HTR-8/SVneo (cell line): ENCODE measurements at places on chromosomes 2 and 18.

GRCh38 chr18:22900558-22901238, 32.4 kb upstream of the RBBP8 start:
- no peak for DNase-seq

GRCh38 chr2:220811115-220811514, 761.0 kb downstream of the EPHA4 start:
- DNase-seq = no peak

- DNase-seq = no peak
Observed at GRCh38 chr2:5673145-5674025, 18.8 kb upstream of the SOX11 start.

DNA sequence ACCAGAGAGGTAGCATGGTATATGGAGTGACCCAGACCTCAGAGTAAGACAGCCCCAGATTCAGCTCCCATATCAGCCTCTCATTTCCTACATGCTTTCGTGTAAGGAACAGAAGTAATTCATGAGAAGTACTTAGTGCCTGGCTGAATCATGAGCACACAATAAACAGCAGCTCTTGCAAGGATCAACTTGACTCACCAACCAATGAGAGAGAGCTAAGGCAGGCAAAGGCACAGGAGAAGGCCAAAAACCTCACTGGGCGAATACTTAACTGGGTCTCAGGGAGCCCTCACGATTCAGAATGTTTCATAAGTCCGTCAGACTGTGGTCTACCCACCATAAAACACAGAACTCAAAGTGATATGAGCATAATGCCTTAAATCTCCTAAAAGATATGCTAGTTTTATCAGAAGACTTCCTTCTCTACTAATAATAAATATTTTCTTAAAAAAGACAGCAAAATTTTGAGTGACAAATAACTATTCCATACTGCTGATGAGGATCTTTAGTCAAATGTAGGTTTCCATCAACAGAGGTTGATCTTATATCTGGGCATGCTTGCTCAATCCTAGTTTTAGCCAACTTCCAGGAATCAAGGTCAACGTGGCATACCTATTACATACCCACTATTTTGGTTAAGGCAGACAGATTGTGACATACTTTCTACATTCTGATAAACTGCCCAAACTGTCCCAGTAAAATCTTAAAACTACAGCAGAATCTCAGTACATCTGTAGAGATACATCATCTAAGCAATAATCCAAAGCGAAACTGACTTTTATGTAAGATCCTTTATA, 34.9 kb downstream of the IMMT start:
- DNase-seq = no peak
